Neural crest cell (in vitro differentiated cells): ENCODE measurements at places on chromosomes 3 and 15.

GRCh38 chr15:32034106-32034505, 3.8 kb downstream of the CHRNA7 start:
- no peak for DNase-seq

DNA sequence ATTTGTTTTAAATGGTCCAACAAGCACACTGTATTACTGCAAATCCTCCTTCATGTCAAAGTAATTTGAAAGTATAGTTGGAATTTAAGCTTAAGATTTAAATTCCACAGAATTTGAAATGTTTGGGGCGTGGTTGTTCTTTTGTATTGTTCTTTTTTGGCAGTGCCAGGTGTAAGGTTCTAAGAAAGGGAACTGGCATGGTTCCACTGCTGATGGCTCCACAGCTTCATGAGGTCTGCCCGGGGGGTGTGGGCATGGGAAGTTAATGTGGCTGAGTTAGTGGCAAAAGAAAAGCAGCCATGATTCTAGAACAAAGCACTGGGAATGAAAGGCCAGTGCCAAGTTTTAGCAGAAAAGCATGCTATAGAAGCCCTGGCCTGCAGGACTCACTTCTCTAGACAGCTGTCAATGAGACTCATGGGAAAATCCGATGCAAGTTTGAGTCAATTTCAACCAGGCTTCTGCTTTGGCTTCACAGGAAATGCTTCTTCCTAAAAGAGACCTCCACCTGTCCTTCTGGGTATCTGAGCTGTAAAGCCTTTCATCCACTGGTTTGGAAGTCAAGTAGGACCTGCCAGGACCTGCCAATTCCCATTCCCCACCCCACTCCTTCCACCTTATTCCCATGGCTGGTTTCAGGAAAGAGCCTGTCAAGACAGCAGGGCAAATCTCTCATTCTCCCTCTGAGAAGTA, 18.9 kb downstream of the CDCP1 start:
- no peak for DNase-seq

DNA sequence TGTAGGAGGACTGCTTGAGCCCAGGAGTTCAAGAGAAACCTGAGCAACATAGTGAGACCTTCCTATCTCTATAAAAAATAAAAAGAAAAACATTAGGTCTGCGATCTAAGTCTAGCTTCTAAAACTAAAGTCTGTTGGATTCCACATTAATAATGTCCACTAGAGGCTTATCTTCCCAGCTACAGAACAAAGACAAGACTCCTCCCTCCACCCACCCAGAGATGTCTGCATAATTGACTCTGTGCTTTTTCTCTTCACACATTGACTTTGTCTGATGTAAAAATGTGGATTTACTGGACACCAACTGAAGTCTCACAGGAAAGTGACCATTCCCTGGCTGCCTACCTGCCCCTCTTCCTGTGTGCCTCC, 91.8 kb downstream of the ATP10A start:
- DNase-seq = no peak

DNA sequence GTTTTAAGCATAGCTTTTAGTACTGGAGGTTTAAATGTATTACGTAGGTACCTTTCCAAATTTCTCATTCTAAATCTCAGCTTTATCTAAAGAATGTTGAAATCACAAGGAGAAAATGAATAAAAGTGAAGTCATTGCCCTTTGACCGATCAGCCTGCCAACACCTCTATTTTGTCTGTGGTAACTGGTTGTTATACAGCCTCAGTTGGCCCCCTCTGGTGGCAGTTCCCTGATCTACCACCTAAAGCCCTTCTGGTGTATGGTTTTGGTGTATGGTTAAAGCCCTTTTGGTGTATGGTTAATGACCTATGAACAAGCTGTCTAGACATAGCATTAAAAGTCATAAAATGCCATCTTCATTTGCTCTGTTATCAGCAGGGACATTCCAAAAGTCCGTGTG, 378.2 kb upstream of the AZI2 start:
- peak; percentile 24 for DNase-seq

DNA sequence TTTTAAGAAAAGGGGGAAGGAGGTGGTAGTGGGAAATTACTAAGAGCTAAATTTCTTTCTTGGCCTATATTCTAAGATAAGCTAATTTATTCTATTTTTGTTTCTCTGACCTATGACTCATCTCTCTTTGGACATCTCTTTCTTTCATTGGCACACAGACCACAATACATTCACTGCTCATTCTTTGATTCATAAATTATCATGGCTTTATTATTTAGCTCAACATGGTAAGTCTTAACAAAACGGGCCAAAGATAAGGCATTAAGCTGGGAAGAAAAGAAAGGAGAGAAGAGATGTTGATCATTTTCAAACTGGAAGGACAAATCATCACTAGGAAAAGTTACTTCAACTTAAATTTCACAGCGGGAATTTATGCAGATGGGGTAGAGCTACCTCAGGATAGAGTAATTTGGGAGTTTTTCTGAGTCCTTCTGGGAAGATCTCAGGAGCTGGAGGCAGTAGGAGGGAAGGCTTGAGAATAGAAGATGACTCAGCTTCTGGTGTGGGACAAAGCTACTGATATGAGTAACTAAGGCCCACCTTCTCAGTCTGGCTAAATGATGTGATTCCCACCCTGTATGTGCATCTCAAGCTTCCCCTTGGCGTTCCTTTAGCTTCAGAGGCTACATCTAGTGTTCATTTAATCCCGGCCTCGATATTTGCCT, 7.5 kb upstream of the ALCAM start:
- DNase-seq = no peak

DNA sequence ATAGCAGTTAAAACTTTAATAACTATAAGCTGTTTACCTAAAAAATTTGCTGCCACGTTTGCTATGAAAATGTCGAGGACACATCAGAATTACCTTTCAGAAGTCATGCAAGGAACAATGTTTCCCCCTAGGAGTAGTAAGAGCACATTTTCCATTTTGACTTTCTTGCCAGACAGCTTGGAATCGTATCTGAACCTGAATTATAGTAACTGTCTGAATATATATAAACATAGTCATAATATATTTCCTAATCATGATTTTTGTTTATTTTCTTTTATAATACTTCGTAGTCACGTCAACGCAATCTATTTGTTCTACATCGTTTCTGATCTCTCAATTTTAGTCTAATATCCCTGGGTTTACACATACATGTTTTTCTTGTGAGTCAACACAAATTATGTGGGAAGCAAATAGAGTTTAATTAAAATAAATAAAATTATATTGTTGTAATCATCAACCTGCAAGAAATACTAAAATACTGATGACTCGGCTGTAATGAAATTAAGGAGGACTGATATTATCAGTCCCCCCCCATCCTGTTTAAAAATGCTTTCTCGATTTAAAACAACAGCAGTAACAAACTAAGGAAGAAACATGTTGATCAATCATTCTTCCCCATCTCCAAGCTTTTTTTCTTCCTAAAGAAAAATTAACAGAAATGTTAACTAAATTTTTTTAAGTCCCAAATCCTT, 78.4 kb downstream of the MME start:
- no peak for DNase-seq
